Peyer's patch (tissue), 4 donors: ENCODE measurements at places on chromosomes 1 and 21. TPM values are rescaled to one million over a fixed set of nuclear protein-coding genes. Genes with fewer than 3 reads are reported as not detected.

ACOT11 gene
- total RNA-seq: 154 TPM

SHISAL2A gene
- 7.4 TPM for total RNA-seq

ANGPTL3 gene
- not detected for total RNA-seq

HSPA6 gene
- total RNA-seq: 0.47 TPM

F5 gene
- not detected for total RNA-seq

ADAMTS5 gene
- 4.4 TPM for total RNA-seq

SLC16A4 gene
- 12.4 TPM for total RNA-seq

TNFRSF9 gene
- 0.66 TPM for total RNA-seq

CHODL gene
- not detected for total RNA-seq

RXRG gene
- not detected for total RNA-seq

HAO2 gene
- not detected for total RNA-seq

PROK1 gene
- total RNA-seq: not detected

ESRRG gene
- total RNA-seq: 22.6 TPM

OR2L2 gene
- 0.13 TPM for total RNA-seq

VHLL gene
- total RNA-seq: not detected

CD58 gene
- total RNA-seq: 46.4 TPM

KRTAP6-1 gene
- not detected for total RNA-seq

PRELP gene
- 38.3 TPM for total RNA-seq

PTGFR gene
- total RNA-seq: 1.7 TPM

NLRP3 gene
- total RNA-seq: 9.1 TPM

LIN28A gene
- not detected for total RNA-seq

RNF19B gene
- total RNA-seq: 62.1 TPM

B3GALT5 gene
- 16.5 TPM for total RNA-seq

KANK4 gene
- total RNA-seq: 2.5 TPM

UHMK1 gene
- total RNA-seq: 40.6 TPM

BMP8B gene
- total RNA-seq: 18.0 TPM

RUNX3 gene
- 5.8 TPM for total RNA-seq

FCER1G gene
- total RNA-seq: not detected

FAF1 gene
- total RNA-seq: 39.2 TPM

SLC45A1 gene
- total RNA-seq: 1.3 TPM

MPL gene
- total RNA-seq: not detected

MAEL gene
- not detected for total RNA-seq

C1orf53 gene
- total RNA-seq: not detected

TMCO4 gene
- 13.5 TPM for total RNA-seq

GJA9 gene
- not detected for total RNA-seq

HSPA13 gene
- total RNA-seq: 3.7 TPM

DCST2 gene
- total RNA-seq: 4.9 TPM

FLG gene
- total RNA-seq: 0.83 TPM

DNAJC28 gene
- total RNA-seq: 2.5 TPM

MASP2 gene
- not detected for total RNA-seq

TTC39A gene
- total RNA-seq: 29.7 TPM

DMRTA2 gene
- not detected for total RNA-seq
